ENCODE measurements at places on chromosomes 7 and 10. TPM values are rescaled to one million over a fixed set of nuclear protein-coding genes. Genes with fewer than 3 reads are reported as not detected.

DNA sequence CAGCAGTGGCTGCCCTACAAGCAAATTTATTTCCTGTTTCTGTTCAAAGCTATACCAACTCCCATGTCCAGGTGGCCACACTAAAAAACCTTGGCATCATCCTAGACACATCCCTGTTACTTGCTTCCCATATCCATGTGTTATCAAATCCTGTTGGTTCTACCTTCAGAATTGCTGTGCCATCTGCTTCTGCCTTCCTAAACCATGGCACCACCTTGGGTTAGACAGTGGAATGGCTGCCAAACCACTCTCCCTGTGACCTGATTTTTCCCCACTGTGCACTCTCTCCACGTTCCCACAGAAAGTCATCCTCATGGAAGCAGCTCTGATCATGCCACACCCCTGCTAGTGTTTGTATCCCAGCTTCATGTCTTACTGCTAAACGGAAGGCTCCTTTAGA is 697.6 kb upstream of the GALNT17 start:
- no peaks in the 10 kb centered on the region for H3K36me3 ChIP-seq
- DNase-seq = peak; percentile 6
- no peaks in the 10 kb centered on the region for H3K4me1 ChIP-seq

The C10orf95 gene
- 0.25 TPM for total RNA-seq

GRCh38 chr7:2209961-2210323 is 22.8 kb downstream of the MAD1L1 start:
- DNase-seq = no peak
- H3K4me3 ChIP-seq = no peak overlapping the region
- H3K4me1 ChIP-seq = no peaks in the 10 kb centered on the region
- no peaks in the 10 kb centered on the region for H3K27me3 ChIP-seq

DNA sequence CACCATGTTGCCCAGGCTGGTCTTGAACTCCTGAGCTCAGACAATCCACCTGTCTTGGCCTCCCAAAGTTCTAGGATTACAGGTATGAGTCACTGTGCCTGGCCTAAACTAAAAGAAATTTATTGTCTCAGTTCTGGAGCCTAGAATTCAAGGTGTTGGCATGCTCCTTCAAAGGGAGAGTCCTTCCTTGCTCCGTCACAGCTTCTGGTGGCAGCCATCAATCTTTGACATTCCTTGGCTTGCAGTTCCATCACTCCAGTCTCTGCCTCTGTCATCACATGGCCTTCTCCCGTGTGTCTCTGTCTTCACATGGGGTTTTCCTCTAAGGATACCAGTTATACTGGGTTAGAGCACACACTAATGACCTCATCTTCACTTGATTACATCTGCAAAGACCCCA is 55.5 kb downstream of the DNAJC12 start:
- H3K27ac ChIP-seq = no peak overlapping the region
- peaks cover 11% of the 10 kb centered on the region for H3K4me1 ChIP-seq
- no peaks in the 10 kb centered on the region for H3K27me3 ChIP-seq

The SFTPA1 gene
- not detected for total RNA-seq

DNA sequence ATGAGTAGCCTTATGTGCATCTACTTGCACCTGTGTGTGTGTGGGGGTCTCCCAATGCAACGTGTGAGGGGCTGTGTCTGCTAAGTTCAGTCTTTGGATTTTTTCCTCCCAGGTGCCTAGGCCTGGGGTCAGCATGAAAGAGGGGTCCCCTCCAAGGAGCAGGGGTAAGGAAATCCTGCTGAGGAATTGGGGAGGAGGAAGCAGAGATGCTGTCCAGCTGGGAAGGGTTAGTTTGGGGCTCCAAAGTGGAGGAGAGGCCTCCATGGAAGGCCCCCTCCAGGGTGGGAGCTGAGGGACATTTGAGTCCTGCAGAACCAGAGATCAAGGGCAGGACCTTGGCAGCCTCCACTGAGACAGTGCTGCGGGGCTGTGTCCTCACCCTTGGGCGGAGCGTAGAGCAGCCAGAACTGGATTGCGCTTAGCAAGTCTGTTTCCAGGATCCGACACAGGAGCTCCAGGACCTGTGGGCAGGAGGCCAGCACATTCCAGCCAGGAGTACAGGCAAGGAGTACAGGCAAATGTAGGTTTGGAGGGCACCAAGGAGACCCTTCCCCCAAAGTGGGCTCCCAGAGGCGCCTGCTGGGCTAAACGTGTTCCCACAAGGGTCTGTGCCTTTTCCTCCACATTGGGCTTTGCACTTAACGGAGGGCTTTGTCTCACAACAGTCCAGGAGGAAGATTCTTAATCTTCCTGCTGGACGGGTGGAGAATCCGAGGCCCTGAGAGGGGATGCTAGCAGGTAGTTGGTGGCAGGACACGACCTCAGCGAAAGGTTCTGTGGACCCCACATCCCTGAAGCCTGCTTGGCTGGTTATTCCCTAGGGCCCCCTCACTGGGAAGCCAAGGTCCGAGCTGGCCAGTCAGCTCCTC is 10.1 kb downstream of the TBATA start:
- DNase-seq = no peak
- no peaks in the 10 kb centered on the region for H3K36me3 ChIP-seq
- H3K4me1 ChIP-seq = no peaks in the 10 kb centered on the region
- H3K27me3 ChIP-seq = no peaks in the 10 kb centered on the region
- no peak overlapping the region for H3K27ac ChIP-seq

DNA sequence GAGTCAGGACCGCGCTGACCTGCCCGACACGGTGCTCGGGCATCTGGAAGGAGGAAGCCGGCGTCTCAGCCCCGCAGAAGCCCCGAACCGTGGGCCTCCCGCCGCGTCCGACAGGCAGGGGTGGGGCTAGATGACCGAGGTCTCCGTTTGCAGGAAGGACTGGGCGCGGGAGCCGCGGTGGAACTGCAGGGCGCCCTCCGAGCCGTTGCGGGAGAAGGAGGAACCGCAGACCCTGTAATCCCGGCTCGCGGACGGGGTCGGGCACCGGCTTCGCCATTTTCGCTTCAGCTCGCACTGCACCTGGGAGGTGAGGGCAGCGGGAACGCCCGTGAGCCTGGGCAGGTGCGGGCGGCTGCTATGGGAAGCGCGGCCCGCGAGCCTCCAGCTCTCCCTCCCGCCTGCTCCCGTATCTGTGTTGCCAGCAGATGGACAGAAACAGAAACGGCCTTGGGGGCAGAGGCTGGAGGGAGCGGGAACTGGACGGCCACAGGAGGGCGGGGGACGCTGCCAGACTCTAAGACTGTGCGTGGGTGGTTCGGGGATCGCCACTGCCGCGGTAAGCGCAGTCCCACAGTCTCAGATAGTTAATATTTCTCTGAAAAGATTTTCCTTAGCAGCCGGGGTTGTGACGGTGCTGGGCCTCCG is 114.1 kb downstream of the VIPR2 start:
- no peaks in the 10 kb centered on the region for H3K36me3 ChIP-seq
- H3K27ac ChIP-seq = no peak overlapping the region
- H3K4me3 ChIP-seq = peak overlapping the region; percentile 38

- H3K27me3 ChIP-seq = no peaks in the 10 kb centered on the region
- no peak overlapping the region for H3K4me3 ChIP-seq
- H3K27ac ChIP-seq = no peak overlapping the region
- no peaks in the 10 kb centered on the region for H3K36me3 ChIP-seq
Measured at GRCh38 chr7:111788286-111789047, 226.2 kb upstream of the IMMP2L start.

GRCh38 chr10:558891-559766 is 130.3 kb downstream of the DIP2C start:
- no peak overlapping the region for H3K4me3 ChIP-seq
- no peak overlapping the region for H3K27ac ChIP-seq
- no peaks in the 10 kb centered on the region for H3K36me3 ChIP-seq
- H3K27me3 ChIP-seq = no peaks in the 10 kb centered on the region
- H3K4me1 ChIP-seq = no peaks in the 10 kb centered on the region

DNA sequence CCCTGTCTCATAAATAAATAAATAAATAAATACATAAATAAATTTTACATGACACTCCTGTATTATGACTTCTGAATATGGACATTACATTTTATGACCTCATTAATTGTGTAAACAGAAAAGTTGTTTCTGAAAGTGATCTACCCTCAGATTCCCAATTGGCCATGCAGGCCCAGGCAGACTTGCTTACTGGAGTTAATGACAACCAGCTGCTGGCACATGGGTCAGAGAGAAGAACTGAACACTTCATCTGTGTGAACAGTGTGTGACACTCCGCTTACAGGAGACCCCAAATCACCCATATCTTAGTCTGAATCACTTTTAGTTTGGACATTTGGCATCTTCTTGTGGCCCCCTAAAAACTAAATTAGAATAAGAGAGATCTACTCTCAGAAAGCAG is 31.4 kb downstream of the PARP12 start:
- no peak overlapping the region for H3K4me3 ChIP-seq
- no peaks in the 10 kb centered on the region for H3K27me3 ChIP-seq
- no peak for DNase-seq
- H3K4me1 ChIP-seq = peaks cover 5% of the 10 kb centered on the region

- H3K36me3 ChIP-seq = no peaks in the 10 kb centered on the region
- H3K27ac ChIP-seq = peak overlapping the region; percentile 58
- no peak for DNase-seq
- H3K27me3 ChIP-seq = no peaks in the 10 kb centered on the region
Measured at GRCh38 chr7:114916261-114916892, 5.5 kb upstream of the MDFIC start.
